Iris pigment epithelial cell (primary cell): ENCODE measurements at places on chromosomes 6 and 20.

GRCh38 chr6:34601706-34602105 is 45.6 kb upstream of the SPDEF start:
- no peak for DNase-seq

DNA sequence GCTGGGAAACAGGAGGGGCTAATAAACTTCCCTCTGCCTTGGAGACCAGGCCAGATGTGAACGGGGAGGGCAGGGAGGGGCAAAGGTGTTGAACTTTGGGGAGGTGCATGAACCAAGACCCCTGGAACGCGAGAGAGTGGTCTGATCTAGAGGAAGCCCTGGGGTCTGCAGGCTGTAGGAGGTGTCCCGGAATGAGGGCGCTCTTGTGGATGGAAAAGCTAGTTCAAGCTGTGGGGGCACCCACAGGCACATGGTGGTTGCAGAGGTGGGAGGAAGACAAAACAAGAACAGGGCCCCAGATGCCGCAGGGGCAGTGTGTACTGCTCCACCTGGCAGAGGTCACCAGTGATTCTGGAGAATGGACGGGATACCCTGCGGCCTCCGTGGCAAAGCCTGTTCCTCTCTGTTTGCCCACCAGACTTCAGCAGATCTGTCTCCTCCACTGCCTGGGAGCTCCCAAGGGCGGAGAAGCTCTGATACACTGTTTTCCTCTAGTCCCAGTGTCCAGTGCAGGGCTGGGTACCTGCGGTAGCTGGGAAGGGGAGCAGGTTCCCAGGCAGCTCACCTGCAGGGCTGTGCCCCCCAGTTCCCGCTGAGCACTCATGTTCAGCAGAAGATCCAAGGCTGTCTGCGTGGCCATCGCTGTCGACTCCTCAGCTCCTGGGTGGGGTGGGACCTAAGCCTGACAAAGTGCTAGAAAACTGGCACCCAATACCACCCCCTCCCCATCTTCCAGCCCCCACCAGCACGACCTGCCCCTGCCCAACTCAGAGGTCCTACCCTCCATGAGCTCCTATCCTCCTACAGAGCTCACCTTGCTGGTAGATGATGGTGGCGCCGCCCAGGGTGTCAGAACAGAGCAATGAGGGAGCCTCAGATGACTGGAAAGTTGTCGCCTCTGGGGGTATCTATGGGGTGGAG is 14.7 kb downstream of the ZNF335 start:
- no peak for DNase-seq

DNA sequence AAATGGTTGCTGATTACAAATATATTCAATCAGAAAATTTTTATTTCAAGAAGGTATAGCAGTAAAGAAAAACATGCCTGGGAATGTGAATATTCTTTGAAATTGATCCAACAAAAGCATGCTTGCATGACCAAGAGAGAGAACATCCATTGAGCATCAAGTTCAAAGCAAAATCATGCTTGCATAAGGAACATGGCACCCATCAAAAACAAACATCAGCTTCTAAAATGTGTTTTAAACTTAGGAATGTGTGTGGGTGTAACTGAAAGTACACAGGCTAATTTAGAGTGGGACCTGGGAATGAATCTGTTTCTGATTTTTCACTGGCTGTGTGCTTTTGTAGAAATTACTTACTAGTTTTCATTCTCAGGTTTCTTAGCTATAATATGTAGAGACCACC is 5.6 kb downstream of the SLC17A5 start:
- peak; percentile 54 for DNase-seq

- no peak for DNase-seq
These were observed 34.5 kb downstream of the KIF16B start for GRCh38 chr20:16538779-16539178.

GRCh38 chr20:20499439-20499838 is 131.5 kb downstream of the INSM1 start:
- DNase-seq = no peak

DNA sequence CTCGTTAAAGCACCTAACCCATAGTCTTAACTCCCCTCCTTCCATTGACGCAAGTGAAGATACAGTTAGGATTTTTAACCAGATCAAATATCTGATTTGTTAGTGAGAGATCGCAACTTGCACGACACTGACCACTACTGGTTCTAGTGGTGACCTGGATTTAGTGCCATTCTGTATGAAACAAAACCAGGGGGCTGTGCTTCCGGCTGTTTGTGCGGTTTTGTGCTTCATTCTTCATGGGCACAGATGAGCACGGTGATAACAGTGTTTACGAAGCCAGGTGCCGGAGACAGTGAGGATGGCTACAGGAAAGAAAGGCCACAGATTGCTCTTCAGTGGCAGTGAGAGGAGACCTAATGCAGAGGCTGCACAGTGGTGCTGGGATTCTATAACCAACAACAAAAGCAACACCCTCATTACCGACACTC is 75.5 kb downstream of the NOL4L start:
- DNase-seq = peak; percentile 27

DNA sequence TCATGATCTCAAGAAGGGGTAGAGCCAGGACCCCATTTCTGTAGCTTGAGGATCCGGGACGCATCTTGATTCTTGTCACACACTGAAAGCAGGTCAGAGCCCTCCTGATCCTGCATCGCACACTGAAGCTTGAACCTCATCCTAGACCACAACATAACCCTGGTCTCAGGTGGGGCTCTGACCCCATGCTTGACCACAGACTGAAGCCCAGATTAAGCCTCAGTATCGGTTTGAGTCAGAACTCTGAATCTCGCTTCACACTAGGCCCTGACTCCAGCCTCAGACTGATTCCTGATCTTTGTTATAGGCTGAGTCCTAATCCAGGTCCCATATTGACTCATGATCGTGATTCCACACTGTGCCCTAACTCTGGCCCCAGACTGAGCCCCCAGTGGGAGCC is 8.5 kb upstream of the RSPO4 start:
- DNase-seq = no peak

DNA sequence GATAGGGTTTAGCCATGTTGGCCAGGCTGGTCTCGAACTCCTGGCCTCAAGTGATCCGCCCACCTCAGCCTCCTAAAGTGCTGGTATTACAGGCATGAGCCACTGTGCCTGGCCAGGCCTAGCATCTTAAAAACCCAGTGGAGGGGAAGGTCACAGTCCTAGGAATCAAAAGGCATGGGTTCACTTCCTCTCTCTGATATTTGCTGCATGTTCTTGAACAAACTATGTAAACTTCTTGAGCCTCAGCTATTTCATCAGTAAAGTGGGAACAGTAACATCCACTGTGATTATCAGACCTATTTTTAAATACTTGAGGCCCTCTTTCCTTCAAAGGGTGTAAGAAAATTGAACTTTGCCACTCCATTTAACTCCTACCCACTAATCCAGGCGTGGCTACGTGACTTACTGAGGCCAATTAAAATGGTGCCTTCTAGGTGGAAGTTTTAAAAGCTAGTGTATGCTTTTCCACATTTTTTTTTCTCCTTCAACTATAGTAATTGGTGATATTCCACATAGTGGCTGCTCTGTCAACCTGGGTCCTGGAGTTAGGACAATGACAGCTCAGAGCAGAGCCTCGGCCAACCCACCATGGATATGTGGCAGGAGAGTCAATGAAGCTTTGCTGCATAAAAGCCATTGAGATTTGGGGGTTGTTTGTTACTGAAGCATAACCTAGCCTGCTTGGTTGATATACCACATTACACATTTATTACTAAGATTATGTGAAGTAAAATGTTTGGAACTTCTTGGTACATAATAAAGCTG is 32.2 kb upstream of the IER3 start:
- DNase-seq = no peak

GRCh38 chr6:158009114-158009891 is 27.6 kb downstream of the SYNJ2 start:
- peak; percentile 51 for DNase-seq

- peak; percentile 40 for DNase-seq
These were observed 386.4 kb upstream of the MMS22L start for GRCh38 chr6:97669191-97670031.
